GM04503 (cell line): ENCODE measurements at places on chromosomes 16 and 17.

DNA sequence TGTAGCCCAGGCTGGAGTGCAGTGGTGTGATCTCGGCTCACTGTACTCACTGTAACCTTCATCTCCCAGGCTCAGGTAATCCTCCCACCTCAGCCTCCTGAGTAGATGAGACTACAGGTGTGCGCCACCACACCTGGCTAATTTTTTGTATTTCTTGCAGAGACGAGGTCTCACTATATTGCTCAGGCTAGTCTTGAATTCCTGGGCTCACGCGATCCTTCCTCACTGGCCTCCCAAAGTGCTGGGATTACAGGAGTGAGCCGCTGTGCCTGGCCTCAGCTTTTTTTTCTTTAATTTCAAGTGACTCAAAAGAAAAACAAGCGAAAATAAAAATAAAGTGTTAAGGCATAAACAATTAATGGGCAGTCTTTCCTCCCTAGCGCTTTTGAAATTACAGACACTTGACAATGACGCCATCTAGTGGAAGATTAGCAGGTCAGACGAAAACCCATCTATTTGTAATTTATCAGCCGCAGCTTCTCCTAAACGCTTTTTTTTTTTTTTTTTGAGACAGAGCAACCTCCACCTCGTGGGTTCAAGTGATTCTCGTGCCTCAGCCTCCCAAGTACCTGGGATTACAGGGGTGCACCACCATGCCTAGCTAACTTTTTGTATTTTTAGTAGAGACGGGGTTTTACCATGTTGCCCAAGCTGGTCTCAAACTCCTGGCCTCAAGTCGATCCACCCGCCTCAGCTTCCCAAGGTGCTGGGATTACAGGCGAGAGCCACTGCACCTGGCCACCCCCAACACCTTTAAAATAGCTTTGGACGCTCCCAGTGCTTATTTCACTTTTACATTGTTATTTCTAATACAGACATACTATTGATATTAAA lies 28.1 kb upstream of the PECAM1 start:
- peak; percentile 24 for DNase-seq

- DNase-seq, result no peak
Observed at GRCh38 chr16:53632526-53632925, 71.1 kb downstream of the RPGRIP1L start.

GRCh38 chr17:27862004-27862403 lies 31.2 kb downstream of the LYRM9 start:
- DNase-seq, result no peak

DNA sequence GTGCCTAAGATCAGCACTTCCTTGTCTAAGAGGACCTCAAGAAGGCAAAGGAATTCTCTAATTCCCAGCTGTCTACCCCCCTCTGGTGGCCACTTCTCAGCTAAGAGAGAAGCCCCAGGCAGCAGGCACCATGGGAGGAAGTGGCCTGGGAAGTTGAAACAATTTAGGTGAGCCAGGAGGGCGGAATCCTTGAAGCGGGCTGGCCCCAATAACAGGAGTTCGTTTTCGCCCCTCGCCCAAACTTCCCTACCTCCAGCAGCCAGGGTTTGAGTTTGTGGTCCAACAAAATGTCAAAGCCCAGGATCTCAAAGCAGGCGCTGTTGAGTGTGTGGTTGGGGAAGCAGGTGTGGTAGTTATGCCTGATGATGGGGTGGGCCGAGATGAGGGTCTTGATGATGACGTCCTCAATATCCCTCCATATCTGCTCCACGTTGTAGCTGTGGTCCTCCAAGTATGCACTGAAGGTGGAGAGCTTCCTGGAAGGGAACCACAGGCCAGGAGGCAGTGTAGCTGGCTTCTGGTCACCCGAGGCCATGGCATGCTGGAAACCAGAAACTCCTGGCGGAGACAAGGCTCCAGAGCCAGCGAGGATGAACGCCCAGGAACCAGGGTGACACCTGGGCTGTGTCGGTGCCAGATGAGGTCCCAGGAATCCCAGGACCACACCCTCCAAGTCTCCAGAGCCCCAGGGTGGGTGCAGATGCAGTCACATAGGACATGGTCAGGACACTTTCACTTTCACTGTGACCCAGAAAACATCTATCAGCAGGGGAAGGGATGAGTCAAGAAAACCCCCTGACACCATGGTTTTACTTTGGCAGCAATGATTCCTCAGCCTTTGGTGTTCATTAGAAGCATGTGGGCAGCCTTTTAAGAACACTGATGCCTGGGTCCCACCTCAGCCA lies 25.6 kb downstream of the TTLL6 start:
- peak; percentile 37 for DNase-seq

- no peak for DNase-seq
Observed at GRCh38 chr16:89969741-89970410, 21.3 kb downstream of the DEF8 start.

GRCh38 chr16:3175157-3176093 lies 12.6 kb upstream of the OR1F1 start:
- no peak for DNase-seq

DNA sequence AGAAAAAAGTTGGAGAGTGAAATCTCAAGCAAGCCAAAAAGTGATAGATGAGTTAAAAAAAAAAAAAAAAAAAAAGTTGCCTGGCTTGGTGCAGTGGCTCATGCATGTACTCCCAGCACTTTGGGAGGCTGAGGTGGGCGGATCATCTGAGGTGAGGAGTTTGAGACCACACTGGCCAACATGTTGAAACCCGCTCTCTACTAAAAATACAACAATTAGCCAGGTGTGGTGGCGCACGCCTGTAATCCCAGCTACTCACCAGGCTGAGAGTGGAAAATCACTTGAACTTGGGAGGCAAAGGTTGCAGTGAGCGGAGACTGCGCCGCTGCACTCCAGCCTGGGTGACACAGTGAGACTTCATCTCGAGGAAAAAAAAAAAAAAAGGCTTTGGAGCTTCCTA lies 668.8 kb downstream of the WWOX start:
- DNase-seq, result no peak

- DNase-seq, result no peak
Observed at GRCh38 chr16:89764711-89765201, 43.4 kb downstream of the ZNF276 start.

DNA sequence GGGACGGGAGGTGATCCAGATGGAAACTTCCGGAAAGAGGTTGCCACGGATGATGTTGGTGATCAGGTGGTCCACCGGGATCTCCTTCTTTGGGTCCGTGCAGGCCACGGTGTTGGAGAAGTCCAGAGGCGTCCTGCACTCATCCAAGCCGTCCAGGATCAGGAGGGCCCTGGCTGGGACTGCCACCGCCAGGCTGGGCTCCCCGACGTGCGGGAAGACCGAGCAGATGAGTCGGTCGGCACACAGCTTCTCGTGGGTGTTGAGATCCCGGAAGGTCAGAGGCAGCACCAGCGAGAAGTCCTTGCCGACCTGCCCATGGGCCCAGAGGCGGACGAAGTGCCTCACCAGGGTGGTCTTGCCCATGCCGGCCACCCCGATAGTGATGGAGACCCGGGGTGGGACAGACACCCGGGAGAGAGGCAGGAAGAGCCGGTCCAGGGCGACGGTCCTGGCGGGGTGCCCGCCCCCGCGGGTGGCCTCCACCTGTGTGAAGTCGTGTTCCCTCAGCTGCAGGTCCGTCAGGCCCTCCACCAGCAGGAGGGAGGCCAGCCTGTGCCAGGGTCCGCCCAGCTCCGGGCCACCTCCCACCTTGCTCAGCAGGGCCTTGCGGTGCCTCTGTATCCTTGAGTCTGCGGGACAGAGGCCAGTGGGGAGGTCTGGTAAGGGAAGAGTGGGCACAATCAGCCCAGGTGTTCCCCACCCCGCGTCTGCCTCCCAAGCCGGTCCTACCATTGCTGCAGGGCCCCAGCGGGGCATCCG lies 12.9 kb downstream of the NLRC3 start:
- no peak for DNase-seq

DNA sequence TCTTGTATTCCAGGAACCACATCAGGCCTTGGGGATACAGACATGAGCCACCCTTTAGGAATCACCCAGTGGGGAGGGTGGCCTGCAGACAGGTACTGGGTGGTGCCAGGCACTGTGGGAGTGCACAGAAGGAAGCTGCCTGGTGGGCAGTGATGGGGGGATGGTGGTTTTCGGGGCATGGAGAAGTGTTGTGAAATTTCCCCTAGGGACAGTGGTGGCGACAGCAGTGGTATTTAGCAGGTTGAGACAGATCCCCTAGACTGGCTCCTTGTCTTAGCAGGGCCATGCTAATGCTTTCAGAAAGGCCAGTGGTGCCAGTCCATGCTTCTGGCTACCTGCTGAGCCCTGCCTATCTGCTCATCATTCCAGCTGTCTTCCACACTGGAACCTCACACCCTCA lies 129.6 kb downstream of the SPACA3 start:
- no peak for DNase-seq

- peak; percentile 50 for DNase-seq
Observed at GRCh38 chr17:82502207-82502606, 17.3 kb upstream of the FOXK2 start.

- no peak for DNase-seq
Observed at GRCh38 chr17:77392376-77393273, 251.9 kb downstream of the SEC14L1 start.

- no peak for DNase-seq
Observed at GRCh38 chr17:70271200-70271599, 101.9 kb downstream of the KCNJ2 start.

- no peak for DNase-seq
Observed at GRCh38 chr16:4471869-4472268, 2.6 kb downstream of the NMRAL1 start.

DNA sequence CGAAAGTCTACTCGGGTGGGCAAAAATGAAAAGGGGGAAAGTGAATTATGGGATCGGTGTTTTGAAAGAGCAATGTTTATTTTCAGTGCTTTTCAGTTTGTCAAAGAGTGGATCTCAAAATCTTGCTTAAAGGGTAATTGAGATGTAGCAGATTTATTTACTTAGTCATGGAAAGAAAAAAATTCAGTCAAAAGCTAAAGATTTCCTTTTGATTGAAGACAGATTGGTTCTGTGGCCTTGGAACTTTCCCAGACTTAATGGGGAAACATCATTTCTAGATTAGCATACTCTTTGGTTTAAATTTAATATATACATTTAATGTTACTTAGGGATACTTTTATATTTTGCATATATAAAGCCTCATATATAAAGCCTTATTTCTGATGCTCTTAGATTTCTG lies 20.6 kb downstream of the PRKAR1A start:
- DNase-seq, result no peak

DNA sequence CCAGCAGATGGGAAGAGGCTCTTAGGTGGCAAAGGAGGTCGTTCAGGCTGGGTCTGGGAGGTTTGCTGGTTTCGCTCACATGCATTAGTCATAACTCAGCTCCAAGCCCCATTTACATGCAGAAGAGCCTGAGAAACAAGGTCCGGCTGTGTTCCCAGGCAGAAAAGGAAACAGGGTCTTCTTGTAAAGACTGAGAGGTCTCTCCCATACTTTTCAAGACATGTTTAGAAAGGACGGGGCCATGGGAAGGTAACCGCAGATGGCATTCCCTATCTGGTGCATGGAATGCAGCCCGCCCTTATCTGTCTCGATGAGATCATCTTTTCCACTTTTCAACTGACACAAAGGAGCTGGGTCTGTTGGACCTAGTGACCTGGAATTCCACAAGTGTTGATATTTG lies 389.0 kb upstream of the CDH11 start:
- DNase-seq, result no peak

DNA sequence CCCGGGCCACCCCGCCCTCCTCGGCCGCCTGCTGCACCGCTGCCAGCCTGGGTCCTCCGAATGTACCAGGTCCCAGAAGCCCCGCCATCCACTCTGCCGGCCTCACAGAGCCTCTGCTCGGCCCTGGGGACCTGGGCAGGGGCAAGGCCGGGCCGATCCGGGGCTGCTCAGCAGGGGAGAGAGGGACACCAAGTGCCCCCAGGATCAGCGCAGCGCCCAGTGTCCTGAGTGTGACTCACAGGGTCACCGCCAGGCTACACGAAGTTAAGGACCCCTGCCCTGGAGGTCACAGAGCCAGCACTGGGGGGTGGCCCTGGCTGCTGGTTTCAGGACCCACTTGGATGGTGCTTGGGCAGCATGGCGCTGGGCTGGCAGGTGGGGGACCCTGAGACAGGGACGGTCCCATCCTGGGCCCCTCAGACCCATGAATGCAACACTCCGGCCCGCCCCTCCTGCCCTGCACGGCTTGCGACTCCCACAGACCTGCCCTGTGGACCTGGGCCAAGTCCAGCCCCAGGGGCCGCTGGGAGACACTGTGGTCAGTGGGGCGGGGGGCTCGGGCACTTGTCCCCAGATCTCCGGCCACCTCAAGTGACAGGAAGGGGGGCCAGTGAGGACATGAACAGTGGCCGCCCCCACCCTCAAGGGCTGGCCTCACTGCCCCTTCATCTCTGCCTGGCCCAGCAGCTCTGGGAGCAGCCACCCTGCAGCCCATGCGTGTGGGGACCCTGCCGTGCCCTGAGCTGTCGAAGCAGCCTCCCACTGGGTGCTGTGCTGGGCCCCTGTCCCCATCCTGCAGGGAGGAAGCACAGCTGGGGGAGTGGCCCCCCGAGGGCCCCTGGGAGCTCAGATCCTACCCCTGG lies 23.2 kb upstream of the SSTR5 start:
- no peak for DNase-seq

- no peak for DNase-seq
Observed at GRCh38 chr16:53844804-53845203, 140.8 kb downstream of the FTO start.

GRCh38 chr17:59366773-59367656 lies 35.6 kb downstream of the YPEL2 start:
- DNase-seq, result no peak

- DNase-seq, result no peak
Observed at GRCh38 chr17:34730816-34731215, 151.4 kb downstream of the TMEM132E start.

DNA sequence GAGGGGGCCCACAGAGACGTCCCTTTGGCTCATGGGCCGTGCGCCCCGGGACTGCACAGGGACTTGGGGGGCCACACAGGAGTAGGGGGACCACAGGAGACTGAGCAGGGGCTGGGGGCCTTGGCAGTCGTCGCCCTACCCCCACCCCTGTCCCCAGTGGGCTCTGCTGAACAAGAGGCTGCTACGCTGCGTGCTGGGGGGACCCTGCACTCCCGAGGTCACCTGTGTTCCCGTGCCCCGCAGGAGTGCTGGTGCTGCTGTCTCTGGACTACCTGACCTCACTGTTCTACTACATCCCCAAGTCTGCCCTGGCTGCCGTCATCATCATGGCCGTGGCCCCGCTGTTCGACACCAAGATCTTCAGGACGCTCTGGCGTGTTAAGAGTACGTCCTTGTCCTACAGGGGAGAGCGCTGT lies 14.4 kb upstream of the RNF213 start:
- DNase-seq, result no peak

- no peak for DNase-seq
Observed at GRCh38 chr17:45292696-45293412, 24.0 kb downstream of the MAP3K14 start.

GRCh38 chr16:58906981-58907715 lies 173.0 kb upstream of the GOT2 start:
- DNase-seq, result no peak

- DNase-seq, result no peak
Observed at GRCh38 chr17:58630883-58631522, 60.8 kb downstream of the TEX14 start.

DNA sequence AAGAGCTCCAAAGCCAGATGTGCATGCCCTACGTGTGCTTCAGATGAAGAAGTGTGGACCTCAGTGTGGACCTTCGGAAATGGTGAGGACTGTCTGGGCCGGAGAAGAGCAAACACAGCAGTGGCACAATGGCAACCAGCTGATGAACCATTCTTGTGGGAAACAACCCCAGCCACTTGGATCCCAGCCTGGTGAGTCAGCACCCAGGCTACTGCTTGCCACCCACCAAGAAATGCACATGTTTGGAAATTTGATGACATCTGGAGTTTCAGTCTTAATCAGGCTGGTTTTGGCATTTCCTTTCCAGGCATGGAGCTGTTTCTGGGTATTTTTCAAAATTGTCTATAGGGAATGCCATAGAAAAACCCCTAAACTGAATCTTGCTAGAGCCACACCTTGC lies 42.7 kb downstream of the DYNLRB2 start:
- DNase-seq, result peak; percentile 52

GRCh38 chr17:40843242-40843641 lies 20.8 kb upstream of the KRT10 start:
- DNase-seq, result no peak
